NCI-H748 treated with DMSO at 0.1 percent for 48 hours (cell line): ENCODE measurements at places on chromosomes 6 and 20.

DNA sequence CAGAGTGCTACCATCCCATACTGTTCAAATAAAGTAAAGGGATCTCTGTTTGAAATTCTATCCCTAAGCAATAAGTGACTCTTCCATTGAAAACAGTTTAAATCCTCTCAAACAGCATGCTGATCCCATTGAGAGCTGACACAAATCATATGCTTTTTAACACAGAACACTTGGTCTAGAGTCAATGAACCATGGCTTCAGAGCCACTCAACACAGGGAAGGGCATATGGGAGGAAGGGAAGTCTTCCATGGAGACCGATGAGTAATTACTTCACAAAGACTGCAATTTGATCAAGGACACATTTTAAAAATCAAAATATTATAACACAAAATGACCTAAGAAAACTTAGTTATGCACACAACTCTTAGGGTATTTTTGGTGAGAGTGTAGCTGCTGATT is 1073.0 kb upstream of the MAP3K7 start:
- peak; percentile 82 for DNase-seq

GRCh38 chr6:73182021-73182607 is 43.2 kb downstream of the KHDC1L start:
- DNase-seq, result no peak

GRCh38 chr6:170404697-170405096 is 98.1 kb downstream of the FAM120B start:
- DNase-seq, result no peak

- DNase-seq, result no peak
Observed at GRCh38 chr6:10184371-10185227, 230.3 kb downstream of the TFAP2A start.

DNA sequence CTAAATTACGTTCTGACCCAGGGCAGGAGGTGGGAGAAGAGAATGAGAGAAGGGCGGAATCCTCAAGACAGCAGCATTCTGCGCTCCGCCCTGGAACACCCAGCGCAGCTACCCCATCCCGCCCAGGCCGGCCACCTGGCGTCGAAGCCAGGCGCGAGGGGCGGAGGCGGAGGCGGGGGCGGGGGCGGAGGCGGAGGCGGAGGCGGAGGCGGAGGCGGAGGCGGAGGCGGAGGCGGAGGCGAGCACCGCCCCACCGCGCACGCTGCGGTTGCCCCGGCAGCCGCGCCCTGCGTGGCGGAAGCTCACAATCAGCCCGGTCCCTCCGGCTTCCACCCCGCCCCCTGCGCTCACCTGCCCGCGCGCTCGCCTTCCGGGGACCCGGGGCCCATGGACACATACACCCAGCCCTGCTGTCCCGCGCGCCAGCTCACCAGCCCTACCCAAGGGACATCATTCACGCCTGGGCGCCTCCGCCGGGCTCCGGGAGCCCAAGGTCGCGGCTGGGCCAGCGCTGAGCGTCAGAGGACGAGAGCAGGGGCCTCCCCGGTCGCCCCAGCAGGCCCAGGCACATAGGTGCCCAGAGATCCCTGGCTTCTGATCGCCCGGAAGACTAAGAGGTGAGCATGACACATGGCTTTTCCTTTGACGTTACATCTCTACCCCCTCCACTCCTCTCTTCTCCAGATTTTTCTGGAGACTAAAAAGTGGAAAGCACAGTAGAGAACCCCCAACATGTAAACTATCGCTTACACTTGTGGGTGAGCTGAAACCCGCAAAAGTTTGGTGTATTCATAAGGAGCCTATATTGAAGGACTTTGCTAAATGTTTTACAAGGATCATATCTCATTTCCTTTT is at the start of gene ANKEF1:
TSS of gene ANKEF1 (plus strand) at position 271 of the 855 bp plus-strand sequence. CDS start 3,315 bp downstream, outside the sequence.
- peak; percentile 90 for DNase-seq

GRCh38 chr20:53716395-53716794 is 122.8 kb upstream of the ZNF217 start:
- no peak for DNase-seq

DNA sequence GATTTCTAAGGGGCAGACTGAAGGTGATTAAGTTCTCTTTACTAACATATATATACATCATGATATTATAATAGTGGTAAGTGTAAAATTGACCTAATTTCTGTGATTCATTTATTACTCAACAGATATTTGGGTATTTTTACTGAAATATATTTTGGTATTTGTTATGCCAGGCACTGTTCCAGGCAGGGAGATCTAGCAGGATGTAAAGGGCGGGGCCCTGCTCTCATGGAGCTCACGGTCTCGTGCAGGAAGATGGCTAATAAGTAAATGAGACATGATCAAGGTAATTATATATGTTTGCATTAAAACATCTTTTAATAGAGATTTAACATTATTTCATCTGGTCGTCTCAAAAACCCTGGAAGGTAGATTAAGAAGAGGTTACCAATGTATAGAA is 27.7 kb downstream of the FAM50B start:
- no peak for DNase-seq

GRCh38 chr6:157020398-157020797 is 243.2 kb downstream of the ARID1B start:
- DNase-seq, result peak; percentile 43

DNA sequence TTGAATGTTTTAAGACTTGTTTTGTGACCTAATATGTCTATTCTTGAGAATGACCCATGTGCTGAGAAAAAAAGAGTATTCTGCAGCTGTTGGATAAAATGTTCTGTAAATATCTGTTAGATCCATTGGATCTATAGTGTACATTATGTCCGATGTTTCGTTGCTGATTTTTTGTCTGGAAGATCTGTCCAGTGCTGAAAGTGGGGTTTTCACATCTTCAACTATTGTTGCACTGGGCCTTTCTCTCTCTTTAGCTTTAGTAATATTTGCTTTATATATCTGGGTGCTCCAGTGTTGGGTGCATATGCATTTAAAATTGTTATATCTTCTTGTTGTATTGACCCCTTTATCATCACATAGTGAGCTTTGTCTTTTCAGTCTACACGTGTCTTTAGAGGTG is 5.7 kb upstream of the SIRPB2 start:
- no peak for DNase-seq

DNA sequence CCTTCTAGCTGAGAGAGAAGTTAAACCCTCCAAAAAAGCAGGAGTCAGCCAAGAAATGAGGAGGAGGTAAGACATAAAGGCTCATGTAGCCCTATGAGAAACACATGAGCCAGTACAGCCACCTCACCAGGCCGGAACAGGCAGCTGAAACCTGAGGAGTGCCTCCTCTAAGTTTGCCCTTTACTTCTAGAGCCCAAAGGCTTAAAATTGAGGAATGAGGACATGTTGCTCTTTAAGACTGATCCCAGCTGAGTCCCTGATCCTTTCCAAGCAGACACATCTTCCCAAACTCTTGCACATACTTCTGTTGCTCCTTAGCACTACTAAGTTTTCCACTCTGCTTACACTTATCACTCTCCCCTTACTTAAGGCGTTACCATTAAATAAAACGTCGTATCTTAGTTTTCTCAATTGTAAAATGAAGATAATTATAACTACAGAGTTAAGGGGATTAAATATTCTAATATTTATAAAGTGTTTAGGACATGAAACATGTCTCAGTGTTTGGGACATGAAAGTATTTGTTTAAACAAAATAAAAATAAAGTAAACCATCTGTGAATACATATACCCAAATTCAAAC is 124.0 kb downstream of the OGFRL1 start:
- DNase-seq, result no peak

GRCh38 chr6:162777091-162777490 is 49.3 kb downstream of the PACRG start:
- no peak for DNase-seq

GRCh38 chr6:112485120-112485826 is 138.1 kb downstream of the RFPL4B start:
- DNase-seq, result no peak

DNA sequence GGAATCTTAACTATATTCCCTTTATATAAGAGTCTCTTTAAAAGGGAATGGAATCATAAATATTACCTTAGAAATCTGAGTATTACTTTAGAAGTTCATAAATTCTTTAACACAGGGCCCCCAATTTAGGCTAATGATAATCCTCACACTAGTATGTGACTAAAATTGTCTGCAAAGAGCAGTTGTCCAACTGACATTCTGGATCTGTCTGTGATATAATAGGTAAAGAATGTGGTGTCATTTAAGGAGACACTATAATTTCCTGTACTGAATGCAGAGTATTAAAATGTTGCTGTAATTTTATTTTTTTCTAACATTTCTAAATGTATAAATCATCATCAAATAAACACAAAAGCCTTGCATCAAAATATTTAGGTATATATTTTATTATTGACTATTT is 128.5 kb upstream of the DST start:
- no peak for DNase-seq

DNA sequence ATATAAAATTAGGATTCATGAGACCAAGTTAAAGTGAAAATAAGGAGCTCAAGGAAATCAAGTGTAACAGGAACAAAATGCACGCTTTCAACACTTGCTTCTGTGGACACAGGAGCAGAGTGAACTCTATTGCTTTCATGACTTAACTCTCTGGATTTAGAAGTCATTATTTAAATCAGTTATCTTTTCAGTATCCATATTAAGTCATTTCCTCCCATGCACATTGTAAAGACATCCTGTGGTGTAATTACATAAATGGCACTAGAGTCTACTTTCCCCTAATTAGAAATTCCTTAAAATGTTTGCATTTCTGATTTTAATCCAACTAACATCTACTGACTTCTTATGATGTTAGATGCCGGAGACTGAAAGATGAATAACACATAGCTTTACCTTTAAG is 88.0 kb downstream of the INSM1 start:
- DNase-seq, result peak; percentile 53

DNA sequence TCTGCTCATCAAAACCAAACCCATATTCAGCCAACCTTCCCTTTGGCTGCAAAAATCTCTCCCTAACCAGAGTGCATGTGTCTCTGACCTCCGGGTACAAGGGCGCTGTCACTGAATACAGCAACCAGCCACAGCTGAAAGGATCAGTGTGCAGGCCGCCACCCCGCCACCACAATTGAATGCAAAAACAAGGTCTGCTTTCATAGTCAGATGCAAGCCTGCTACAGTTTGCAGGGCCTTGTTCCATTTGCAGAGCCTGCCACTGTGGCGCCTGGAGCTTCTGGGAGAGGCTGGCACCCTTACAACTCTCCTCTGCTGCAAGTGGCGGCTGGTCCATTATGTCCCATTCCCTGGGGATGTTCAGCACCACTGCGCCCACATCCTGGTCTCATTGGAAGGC is 23.5 kb downstream of the MDGA1 start:
- no peak for DNase-seq

GRCh38 chr6:125509477-125509876 is 207.7 kb upstream of the HDDC2 start:
- DNase-seq, result no peak

DNA sequence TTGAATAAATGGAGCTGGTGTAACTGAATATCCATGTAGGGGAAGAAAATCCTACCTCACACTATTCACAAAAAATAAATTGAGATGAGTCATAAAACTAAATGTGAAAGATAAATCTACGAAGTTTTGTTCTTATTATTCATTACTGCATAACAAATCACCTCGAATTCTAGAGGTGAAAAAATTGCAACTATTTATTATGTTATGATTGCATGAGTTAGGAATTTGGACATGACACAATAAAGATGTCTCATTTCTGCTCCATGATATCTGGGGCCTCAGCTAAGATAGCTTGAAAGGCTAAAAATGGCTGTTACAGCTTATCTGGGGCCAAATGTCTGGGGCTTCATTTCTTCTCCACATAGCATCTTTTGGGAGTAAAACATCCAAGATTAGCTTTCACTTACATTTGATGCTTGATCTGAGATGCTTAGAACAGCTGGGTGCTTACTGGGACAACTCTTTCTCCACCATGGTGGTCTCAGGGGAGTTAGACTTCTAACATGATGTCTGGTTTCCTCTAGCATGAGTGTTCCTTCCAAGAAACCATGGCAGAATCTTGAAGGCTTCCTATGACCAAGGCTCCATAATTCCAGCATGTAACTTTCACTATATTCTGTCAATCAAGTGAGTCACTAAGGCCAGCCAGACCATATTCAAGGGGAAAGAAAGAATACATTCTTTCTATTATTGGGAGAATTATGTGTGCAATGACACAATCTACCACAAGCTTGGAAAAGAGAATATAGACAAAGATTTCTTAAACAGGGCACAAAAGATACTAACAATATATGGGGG is 30.1 kb downstream of the OR2B6 start:
- DNase-seq, result no peak

- DNase-seq, result peak; percentile 74
Observed at GRCh38 chr6:90296341-90297114, at the start of gene BACH2. BACH2 (minus strand) TSS chr6:90296843; CDS start chr6:90008844, 287,999 bp downstream.

DNA sequence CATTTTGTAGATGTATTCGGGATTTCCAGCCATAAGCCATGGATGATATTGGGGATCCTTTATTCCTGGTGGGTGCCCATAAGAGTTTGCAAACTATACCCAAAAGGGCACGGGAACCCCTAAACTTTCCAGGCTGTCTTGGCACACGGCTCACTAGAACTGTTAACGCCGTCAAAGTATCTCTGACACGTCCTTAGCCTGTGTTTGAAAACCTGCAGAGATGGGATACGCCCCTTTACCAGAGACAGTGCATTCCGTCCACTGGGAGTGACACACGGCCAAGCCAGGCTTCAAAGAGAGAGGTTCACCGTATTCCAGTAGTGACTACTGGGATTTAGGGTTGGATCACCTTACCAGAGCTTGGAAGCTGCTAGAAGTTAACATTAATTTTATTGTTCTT is 95.0 kb downstream of the THBS2 start:
- no peak for DNase-seq

- no peak for DNase-seq
Observed at GRCh38 chr20:22775256-22775655, 190.9 kb upstream of the FOXA2 start.

DNA sequence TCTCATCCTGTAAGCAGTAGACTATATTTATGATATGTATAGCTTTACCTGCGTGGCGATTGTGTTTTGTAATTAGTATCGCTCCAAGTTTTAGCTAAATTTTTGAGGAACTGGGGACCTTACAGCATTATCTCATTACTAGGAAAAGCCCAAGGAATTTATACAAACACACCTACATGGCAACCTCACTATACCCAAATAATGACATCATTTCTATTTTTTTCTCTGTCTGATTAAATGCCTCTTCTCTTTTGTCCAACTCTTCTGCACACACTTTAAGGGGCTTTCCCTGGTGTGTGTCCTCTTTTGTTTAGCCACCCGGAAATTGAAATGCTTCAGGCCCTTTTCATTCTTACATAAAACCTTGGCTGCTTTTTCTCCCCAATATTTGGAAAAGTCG is 82.9 kb upstream of the EXOC2 start:
- no peak for DNase-seq

- DNase-seq, result no peak
Observed at GRCh38 chr6:145731447-145731846, 3.9 kb downstream of the EPM2A start.

GRCh38 chr6:135810486-135810885 is 41.0 kb upstream of the PDE7B start:
- no peak for DNase-seq
